ENCODE measurements at places on chromosomes 3 and 15.

DNA sequence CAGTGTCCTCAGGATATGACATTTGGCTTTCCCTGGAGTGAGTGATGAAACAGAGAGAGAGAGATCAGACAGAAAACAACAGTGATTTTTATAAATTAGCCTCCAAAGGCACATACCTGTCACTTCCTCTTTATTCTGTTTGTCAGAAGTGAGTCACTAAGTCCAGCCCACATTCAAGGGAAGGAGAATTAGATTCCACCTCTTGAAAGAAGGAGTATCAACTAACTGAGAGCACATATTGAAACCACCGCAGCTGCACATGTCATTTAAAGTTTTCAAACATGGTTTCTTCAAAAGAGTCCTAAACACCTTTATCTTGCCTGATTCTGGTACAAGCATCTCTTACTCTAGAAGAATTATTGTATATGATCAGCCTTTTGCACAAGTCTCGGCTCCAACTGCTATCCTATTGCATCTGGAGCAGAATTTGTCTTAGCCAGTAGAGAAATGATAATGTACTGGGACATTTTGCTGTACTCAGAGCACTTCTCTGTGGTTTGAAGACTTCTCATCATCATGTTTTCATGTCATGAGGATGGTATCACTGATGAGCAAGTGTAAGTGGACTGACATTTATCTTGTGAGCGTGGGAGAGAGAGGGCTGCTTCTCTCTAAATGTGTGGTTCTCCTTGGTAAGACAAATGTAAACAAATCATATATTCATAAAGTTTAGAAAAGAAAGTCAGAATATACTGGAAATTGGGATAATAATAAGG is 338.9 kb upstream of the CFAP20DC start:
- DNase-seq = peak; percentile 44

DNA sequence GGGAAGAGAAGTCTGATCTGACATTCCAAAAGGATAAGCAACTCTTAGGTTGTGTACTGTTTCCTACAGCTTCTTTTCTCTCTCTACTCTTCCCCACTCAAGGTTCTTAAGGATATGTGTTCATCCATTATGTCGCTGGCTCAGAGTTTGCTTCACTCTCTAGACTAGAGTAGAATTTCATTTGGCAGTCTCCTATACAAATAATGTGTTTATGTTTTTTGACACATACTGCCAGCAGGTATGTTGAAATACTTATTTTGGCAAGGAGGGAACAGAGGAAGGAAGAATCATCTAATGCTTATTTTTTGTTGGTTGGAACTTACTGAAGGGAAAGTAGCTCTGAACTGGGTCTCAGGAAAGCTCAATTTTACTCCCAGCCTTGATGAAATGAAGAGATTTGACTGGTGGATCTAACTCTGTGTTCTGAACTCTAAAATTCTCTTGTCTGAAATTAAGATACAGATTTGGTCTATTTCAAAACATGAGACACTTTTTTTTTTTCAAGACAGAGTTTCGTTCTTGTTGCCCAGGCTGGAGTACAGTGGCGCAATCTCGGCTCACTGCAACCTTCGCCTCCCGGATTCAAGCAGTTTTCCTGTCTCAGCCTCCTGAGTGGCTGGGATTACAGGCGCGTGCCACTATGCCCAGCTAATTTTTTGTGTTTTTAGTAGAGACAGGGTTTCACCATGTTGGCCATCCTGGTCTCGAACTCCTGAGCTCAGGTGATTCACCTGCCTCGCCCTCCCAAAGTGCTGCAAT is 7.6 kb upstream of the EMC3 start:
- no peak for DNase-seq

- no peak for DNase-seq
Observed at GRCh38 chr3:118945834-118946233, 88.8 kb downstream of the IGSF11 start.

DNA sequence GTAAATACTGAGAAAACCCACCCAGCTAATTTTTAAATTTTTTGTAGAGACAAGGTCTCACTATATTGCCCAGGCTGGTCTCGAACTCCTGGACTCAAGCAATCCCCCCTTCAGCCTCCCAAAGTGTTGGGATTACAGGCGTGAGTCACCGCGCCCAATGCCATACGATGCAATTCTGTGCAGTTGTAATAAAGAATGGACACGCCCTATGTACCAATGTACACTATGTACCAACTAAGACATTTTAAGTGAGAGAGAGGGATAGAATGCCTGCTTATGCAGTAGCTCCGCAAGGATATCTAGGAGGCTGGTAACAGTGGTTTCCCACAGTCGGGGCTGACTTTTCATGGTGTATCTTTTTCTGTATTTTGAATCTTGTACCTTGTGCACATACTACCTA is 14.6 kb downstream of the ZNF710 start:
- no peak for DNase-seq

GRCh38 chr3:12966847-12967605 is 106.2 kb downstream of the IQSEC1 start:
- no peak for DNase-seq

GRCh38 chr15:90075420-90076289 is 26.6 kb downstream of the IDH2 start:
- no peak for DNase-seq

DNA sequence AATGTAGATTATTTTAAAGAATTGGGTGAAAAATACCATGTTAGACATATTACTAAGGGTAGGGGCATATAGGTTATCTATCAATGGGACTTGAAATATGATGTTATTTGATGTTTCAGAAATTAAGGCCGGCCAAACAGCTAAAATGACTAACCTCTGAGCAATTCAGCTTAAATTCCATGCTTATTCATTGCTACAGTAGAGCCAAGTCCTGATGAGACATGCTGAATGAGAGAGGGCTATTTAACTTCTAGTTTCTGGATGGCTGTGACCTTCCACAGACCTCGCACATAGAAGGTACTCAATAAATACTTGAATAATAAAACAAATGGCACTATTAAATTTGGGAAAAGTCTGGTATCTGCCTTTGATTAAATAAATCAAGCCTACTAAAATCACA is 175.6 kb upstream of the WNT5A start:
- no peak for DNase-seq

All from CD4-positive, alpha-beta T cell treated with Interleukin-4 for 4 hours (primary cell).